ENCODE measurements at places on chromosomes 4 and X.

DNA sequence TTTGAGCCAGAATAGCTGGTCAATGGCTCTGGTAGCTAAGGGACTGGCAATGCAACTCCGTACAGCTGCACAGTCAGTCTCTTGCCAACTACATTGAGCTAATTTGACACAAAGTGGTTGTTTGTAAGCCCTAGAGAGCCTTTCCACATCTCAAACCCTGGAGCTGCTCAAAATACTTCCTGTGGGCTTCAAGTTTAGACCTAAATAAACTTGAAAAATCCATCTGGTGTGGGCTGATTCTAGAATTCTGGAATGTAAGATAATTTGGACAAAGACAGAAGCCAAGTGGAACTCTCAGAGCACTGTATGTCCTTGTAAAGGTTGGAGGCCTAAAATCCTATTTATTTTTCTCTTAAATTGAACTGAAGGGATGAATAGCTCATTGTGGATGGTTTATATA lies 380.8 kb downstream of the SPRY1 start:
- DNase-seq: no peak

DNA sequence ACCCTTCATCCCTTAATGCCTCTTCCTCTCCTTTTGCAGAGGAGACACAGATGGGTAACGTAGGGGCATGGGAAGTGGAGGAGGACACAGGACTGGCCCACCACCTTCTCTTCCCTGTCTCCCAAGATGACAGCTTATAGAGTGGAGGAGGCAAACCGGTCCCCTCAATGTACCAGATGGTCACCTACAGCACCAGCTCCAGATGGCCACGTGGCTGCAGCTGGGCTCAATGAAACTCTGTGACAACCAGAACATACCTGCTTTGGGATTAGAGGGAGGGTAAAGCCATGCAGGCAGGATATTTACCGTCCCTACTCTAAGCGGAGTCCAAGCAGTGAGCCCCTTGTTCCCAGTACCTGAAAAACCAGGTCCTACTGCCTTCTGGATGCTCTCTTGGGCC lies 7.5 kb upstream of the KLHL15 start:
- DNase-seq: no peak

DNA sequence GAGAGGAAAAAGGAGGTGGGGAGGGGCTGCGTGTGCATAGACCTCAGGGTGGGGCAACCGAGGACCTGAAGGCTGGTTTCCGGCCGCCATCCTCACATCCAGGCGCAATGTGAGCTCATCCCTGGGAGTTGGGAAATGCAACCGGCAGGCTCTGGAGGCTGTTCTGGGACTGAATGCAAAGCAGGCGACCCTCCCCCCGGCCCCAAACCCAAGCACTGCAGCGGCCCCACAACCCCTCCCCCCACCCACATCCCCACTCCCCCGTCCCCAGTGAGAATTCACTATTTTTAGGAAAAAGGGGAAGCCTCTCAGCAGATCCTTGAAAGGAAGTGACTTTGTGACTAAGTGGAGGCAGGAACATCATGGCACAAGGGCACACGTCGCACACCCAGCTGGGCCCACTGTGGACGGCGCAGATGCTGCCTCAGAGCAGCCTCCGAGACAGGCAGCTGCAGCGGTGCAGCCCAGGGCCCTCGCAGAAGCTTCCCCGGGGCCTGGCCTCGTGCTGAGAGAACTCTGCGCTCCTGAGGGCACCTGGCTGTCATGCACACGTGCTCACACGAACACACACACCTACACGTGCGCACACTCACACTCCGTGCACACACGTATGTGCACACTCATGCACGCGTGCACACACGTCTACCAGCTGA lies 1.3 kb upstream of the PDE6B start:
- no peak for DNase-seq

DNA sequence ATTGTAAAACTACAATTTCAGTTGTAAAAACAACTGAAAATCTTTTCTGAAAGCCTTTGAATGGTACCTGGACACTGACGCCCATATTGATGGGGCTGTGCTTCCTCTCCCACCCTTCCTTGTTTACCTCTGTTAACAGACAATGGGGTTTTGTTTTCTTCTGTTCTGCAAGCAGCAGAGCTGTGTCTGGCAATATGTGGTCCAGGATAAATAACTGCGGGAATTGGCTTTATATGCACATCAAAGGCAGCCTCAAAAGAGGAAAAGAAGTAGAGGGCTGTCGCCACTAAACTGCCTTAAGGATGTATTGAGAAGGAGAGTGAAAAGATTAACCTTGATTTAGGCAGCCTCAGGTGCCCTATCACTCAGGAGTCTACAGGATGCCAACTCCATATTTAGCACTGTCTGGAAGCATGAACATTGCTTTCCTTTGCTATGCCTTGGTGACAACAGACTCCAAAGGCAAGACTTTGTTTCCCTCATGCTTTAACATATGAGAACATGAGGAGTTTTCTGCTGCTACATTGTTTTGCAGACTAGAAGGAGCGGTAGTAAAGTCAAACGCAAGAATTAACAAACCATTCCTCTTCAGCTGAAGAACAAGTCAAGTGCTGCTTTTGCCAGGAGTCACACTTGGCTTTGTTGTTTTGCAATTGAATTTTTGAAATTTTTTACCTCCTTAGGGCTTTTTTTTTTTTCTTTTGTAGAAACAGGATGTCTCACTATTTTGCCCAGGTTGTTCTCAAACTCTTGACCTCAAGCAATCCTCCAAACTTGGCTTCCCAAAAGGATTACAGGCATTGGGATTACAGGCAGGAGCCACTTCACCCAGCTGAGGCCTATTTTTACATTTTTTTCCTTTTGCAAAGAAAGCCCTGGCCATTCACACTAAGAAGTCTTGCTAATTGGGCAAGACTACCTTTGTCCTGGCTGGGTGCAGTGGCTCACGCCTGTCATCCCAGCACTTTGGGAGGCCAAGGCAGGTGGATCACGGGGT lies 3.0 kb downstream of the IL21 start:
- no peak for DNase-seq

DNA sequence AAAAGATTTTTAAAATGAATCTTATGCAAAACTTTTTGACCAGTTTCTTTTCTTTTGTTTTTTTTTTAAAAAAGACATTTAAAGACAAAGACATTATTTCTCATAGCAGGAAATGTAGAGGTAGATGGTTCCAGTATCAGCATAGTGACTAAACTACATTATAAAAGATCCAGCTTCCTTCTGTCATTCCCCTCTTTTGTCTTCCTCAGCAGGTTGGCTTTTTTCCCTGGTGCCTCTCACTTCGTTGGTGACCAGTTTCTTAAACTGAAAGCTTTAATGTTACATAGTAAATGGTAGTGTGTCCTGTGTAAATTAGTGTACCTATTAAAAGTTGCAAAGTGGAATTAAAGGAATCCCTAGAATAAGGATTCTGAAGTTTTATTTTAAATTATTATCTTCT lies 36.1 kb downstream of the DCK start:
- no peak for DNase-seq

GRCh38 chrX:2500091-2500802 lies 529 bp downstream of the DHRSX start:
- DNase-seq: no peak
